Brain microvascular endothelial cell (primary cell): ENCODE measurements at places on chromosomes 13 and 19.

GRCh38 chr19:32652894-32653598 is 21.9 kb downstream of the ANKRD27 start:
- peak; percentile 57 for DNase-seq

DNA sequence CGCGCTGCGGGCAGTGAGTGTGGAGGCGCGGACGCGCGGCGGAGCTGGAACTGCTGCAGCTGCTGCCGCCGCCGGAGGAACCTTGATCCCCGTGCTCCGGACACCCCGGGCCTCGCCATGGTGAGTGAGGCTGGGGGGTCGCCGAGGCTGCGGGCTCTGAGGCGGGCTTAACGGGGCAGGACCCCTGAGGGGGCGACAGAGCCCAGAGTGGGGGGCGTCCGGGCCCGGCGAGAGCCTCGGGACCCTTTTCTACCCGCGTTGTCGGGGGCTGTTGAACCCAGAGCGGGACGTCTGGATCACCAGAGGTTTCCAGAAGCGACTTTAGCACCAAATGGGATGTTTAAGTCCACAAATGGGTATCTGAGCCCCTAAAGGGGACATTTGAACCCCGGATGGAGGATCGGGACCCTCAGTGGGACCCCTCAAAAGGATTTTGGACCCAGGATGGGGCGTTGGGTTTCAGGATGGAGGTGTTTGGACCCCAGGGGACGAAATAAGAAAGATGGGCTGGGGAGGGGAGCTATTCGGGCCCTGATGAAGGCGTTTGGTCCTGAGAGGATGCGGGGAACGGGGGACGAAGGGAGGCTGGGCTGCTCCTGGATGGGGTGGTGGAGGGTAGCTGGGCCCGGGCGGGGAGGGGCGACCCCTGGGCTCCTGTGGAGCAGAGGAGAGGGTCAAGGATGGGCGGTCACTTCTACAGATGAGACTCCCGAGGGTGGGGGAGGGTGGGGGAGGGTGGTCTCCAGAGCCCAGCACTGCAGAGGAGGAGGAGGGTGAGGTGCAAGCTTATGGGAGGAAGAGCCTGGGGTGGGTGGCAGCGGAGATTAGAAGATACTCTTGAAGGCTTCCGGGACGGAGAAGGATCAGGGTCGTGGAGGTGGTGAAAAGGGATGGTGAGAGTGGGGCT is at the start of gene CALM3:
CALM3 (plus strand) TSS at position 13 of the 907 bp plus-strand sequence; CDS start at position 118, 105 bp downstream.
- no peak for DNase-seq

DNA sequence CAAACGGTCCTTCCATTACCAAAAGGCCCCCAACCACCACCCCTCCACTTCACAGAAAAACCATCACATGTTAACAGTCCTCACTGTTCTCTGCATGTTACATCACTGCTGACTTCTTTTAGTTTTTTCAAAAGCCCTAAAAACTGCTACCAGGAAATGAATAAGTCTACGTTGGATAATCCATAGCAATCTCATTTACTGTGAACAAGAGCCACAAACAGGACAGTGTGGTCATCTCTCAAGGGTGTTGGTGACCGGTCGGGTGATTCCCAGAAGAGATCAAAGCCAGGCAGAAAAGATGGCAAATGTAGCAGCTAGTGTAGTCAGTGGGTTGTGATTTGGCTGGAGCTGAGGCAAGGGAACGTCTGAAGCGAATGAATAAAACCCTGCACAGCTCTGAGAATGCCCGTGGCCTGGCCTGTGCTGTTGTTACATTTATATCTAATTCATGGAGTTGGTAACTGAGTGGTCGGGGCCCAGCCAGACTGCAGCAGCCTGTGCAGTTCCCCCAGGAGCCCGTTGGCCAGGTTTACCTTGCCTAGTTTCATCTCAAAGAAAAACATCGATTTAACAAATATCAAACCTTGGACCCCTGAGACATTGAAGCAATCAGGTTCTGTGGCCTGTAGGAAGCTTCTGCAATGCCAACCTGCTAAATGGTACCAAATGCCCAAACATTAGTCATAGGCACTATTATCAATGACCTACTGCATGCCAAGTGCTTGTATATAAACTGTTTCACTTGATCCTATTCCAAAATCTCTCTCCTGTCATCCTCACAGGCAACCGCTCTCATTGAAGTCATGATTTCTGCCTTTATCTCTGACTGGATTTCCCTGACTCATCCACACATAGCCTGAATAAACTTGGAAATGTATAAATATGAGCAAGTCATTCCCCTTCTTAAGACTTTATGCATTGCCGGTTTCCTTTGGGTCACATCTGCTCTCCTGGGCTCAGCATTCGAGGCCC is 153.8 kb upstream of the SERP2 start:
- peak; percentile 77 for DNase-seq

DNA sequence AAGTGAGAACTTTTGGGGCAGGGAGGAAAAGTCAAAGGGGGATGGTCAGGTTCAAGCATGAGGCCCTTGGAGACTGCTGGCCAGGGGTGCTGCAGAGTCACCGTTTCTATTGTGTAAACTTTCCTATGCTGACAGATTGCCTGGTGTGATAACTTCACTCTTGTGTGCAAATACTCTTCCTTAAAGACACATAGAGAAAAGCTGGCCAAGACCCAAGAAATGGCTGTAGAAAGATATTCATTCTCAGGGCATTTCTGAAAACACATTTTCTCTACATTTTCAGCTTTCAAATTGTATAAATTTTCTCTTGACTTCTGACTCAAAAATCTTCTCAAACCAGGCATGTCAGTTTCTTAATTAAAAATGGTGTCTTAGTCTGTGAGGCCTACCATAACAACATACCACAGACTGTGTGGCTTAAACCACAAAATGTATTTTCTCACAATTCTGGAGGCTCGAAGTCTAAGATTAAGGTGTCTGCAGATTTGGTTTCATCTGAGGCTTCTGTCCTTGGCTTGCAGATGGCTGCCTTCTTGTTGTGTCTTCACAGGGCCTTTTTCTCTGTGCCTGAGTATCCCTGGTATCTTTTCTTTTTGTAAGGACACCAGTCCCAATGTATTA is 304.5 kb downstream of the KCNRG start:
- peak; percentile 17 for DNase-seq

DNA sequence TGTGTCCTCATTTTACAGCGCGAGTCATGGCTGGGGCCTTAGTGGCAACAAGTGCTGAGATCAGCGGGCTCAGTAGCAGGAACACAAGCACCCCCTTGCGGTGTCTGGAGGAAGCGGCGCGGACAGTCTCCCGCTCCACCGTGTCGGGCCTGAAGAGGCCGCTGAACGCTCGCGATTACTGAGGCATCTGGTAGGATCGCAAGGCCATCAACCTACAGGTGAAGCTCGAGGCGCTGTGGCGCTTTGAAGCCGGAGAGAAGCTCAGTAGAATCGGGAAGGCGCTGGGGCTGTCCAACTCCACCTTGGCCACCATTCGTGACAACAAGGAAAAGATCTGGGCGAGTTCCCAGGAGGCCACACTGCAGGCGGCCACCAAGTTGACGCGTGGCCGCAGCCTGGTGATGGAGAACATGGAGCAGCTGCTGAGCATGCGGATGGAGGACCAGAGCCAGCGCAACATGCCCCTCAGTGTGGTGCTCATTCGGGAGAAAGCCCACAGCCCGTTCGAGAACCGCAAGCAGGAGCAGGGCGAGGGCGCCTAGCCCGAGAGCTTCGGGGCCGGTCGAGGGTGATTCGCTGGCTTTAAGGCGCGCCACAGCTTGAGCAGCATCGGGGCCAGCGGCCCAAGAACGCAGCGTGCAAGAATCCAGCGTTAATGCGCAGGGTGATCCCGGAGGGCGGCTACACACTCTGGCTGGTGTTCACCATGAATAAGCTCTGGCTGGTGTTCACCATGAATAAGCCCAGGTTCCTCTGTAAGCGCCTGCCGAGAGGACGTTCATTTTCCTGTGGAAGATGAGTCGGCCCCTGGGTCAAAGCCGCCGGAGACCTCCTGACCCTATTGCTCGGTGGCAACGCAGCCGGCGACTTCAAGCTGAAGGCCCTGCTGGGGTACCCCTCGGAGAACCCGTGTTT is 8.3 kb upstream of the MZF1 start:
- DNase-seq = peak; percentile 85

DNA sequence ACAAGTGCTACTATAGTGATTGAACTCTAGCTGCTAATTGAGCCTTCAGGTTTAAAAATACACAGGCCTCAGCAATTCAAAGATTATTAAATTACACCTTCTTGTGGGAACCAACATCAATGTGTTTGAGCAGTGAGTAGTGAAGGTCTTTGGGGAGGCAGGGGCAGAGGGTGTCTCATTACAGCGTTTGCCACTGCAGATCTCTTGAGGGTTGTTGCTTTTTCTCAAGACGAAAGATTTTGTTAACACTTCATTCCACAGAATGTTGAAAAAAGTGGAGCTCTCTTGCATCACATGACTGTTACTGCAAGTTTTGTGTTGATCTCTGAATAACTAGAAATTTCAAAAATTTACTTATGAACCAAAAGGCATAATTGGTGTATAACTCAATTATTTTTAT is 253.6 kb downstream of the ATP8A2 start:
- DNase-seq = no peak

DNA sequence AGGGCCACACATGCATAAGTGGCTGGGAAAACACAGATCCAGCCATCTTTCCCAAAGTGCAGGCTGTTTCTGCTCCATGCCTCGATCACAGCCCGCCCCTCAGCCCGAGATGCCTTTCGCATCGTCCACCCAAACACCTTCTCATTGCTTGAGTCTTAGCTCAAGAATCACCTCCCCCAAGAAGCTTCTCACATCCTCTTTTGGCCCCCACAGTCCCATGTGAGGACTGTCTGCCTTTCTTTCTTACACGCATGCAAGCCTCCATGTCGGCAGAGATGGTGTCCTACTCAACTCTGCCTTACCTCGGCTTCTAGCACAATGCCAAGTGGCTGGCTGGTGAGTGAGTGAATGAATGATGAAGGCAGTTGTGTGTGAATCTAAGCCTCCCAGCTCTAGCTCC is 18.1 kb upstream of the GSX1 start:
- no peak for DNase-seq

GRCh38 chr19:4597975-4598671 is 38.6 kb upstream of the SEMA6B start:
- DNase-seq = peak; percentile 19

DNA sequence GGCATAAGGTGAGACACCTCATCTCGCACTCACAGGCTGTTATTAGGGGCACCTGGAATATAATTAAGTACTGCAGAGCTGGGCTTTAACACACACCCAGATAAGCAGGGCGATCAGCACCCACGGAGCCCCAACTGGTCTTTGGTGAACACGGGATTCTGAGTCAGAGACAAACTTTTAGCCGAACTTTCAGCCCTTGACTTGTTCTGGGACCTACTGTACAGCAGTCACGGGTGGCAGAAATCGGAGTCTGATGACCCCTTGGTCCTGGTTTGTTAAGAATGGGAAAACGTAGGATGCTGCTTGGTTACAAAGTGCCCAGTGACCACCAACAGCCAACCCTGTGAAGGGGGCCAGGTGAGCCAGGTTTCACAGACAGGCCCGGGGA is 9.0 kb downstream of the SH3GL1 start:
- DNase-seq = no peak

- DNase-seq = no peak
Measured at GRCh38 chr13:111865046-111865445, 201.9 kb upstream of the SOX1 start.

GRCh38 chr13:46617229-46617721 is 64.3 kb downstream of the LRCH1 start:
- no peak for DNase-seq

GRCh38 chr19:918481-919198 is 1.5 kb downstream of the KISS1R start:
- DNase-seq = no peak

DNA sequence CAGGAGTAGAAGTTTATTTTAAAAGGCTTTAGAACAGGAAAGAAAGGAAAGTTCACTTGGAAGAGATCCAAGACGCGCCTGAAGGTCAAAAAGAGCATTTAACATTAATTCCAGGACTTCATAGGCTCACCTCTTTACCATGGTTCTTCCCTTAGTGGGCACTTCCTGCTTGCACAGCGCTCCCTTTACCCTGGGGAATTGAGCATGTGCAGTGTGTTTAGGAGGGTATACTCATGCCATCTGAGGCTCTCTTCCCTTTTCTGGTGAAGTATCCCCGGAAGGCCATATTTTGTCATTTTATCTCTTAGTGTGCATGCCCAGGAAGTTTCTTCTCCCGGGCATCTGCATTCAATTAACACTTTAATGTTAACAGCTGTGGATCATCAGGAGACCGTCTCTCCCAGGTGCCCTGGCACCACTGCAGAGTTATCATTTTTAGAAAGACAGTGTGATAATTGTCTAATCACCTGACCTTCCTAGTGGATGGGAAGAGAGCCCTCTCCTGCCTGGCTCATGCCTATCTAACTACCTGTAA is 66.1 kb upstream of the ABCC4 start:
- no peak for DNase-seq

GRCh38 chr19:48670699-48671445 is 1.9 kb downstream of the NTN5 start:
- DNase-seq = no peak
